Type B pancreatic cell (in vitro differentiated cells): ENCODE measurements at places on chromosomes 11 and 22. TPM values are rescaled to one million over a fixed set of nuclear protein-coding genes. Genes with fewer than 3 reads are reported as not detected.

Gene CNTN5
- total RNA-seq, result 2.3 and 3.2 TPM in 2 replicates

DNA sequence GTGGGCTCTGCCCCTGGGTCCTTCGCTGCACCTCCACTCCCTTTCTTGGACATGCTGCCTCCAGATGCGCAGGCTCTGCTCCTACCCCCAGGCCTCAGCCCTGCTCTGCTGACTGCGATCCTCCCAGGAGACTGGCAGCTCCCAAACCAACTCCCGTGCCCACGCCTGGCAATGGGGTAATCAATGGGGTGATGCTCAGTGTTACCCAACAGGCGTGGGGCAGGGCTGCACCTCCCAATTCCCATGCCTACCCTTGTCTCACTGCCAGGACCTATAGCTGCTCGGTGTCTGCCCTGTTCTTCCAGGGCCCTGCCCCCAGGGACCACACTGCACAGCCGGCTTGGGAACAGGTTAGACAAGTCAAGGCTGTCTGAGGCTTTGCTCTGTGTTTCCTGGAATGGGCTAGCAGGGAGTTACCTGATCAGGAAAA, at the start of gene ALDH3B2:
Gene ALDH3B2 (minus strand): TSS at position 182 of the 430 bp plus-strand sequence. CDS start 7,688 bp downstream, outside the sequence.
- DNase-seq, result no peak

DNA sequence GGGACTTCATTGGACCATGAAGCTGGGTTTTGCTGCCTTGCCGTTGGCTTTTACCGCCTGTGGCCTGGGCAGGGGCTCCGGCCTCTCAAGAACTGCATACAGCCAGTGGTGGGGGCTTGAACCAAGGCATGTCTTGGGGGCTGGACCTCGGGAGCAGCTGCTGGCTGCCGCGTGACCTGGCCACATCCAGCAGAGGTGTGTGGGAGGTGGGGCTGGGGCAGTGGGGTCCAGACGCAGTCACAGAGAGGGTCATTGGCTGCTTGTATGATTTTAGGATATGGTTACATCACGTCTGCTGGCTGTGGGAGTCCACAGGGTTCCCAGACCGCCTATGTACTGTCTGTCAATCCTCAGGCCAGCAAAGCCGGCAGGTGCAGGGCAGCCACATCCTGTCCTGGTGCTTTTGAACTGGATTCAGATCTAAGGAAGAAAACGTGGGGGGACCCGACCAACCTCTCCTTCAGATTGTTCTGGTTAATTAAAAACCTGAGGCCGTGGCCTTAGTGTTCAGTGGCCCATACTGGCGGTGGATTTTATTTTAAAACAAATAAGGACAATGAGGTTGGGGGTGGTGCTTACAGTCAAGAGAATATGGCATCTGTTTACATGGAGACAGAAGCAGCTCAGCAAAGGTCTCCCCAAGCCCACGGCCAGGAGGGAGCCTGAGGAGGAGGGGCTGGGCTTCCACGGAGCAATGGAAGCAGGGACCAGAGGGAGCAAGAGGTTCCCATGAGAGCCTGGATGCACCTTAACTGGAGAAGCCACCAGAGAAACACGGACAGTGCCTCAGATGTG, 426.0 kb downstream of the TBC1D22A start:
- DNase-seq, result peak; percentile 43

GRCh38 chr22:35043934-35044319, 22.0 kb upstream of the ISX start:
- no peak for DNase-seq

GRCh38 chr11:10118865-10119264, 175.2 kb downstream of the SBF2 start:
- DNase-seq, result no peak

DNA sequence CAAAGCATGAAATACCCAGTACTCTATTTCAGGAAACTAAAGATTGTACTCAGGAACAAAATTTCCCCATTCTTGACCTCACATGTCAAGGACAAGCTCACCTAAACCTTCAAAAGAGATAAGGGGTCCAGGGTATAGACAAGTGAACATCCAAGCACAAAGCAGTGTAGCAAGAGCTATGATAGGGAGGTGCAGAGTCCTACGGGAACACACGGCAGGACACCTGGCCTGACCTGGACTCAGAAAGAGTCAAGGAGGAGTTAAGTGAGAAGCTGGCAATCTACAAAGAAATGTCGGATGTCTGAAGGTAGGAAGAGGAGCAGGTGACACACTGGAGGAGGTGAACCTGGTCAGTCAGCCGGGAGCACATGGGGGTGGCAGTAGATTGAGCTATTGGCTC, 67.1 kb upstream of the LDLRAD3 start:
- DNase-seq, result no peak
